ENCODE measurements at places on chromosomes 1 and 21.

- no peak for DNase-seq
Observed at GRCh38 chr1:114771992-114772391, 8.5 kb downstream of the SIKE1 start.

GRCh38 chr1:204802401-204803175 is 68.1 kb upstream of the NFASC start:
- DNase-seq = no peak

- no peak for DNase-seq
Observed at GRCh38 chr1:204929487-204930154, 59.0 kb downstream of the NFASC start.

DNA sequence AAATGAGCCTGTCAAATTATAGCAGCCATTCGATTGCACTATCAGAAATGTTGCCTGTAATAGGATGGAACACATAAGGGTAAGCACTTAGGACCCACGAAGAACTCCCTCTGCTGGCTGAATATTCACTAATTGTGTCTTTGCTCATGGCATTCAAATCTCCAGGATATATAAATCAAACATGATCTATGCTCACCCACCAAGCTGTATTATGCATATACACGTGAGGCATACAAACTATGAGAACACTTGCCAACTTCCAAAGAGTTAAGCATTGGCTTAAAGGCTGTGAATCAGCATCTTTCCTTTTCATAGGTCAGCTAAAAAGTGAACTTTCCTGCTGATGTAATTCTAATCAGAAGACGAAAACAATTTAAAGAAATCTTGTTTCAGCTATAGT is 34.5 kb downstream of the TMPRSS15 start:
- no peak for DNase-seq

GRCh38 chr1:94579876-94580294 is 38.3 kb upstream of the F3 start:
- DNase-seq = no peak

GRCh38 chr1:155305881-155306391 is 2.7 kb upstream of the FDPS start:
- DNase-seq = no peak

DNA sequence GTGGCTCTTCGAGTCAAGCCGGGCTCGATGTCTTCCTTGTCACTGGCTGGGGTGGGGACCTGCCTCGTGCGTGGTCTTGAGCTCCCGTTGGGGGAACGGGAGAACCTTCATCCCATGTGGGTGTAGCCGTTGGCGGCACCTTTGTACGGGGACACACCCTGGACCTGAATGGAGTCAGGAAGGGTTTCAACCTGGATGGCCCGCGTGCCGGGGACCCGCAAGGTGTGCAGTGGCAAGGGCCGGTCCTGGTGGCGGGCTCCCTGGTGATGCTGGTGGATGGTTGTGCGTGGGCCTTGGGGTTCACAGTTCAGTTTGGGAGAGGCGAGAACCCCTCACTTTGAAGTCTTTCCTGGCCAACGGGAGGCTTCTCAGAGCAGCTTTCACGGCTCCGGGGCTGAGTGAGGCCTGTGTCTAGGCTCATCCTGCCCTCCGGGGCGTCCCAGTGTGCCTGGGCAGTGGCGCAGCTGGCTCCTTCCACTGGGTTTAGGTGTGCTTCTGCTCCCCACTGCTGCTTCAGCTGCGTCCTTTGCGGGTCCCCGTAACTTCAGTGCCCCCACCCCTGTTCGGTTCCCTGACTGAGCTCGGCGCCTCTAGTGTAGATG is 11.4 kb downstream of the SKI start:
- no peak for DNase-seq

DNA sequence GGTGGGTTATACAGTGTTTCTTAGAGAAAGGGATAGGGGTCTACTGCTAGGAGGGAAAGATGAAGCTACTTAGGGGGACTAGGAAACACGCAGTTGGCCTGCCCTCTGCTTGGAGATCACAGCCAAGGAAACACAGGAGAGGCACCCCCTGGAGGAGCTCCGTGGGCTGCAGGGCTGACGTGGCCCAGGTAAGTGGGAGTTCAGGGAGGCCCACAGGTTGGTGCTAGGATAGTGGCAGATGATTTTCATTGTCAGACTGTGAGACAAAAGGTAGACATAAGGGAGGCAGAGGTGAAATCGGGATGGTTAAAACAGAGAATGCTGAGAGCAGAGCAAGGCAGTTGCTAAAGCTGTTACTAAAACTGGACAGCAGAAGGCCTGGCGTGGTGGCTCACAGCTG is 463.0 kb downstream of the DSCAM start:
- DNase-seq = no peak

DNA sequence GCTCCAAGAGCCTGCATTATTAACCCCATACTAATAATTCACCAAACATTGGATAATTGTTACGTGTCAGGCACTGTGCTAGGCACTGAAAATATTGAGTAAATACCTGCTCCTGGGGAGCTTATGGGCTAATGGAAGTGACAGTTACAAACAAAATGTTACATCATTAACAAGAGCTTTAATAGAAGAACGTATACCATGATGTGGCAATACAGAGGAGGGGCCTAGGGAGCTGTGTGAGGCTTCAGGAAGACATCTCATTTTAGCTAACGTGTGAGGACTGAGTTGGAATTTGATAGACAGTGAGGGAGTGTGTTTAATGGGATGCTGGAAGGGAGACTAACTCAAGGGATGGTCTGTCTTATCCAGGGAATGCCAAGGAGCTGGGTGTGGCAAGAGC is 16.5 kb upstream of the TSPAN2 start:
- DNase-seq = no peak

DNA sequence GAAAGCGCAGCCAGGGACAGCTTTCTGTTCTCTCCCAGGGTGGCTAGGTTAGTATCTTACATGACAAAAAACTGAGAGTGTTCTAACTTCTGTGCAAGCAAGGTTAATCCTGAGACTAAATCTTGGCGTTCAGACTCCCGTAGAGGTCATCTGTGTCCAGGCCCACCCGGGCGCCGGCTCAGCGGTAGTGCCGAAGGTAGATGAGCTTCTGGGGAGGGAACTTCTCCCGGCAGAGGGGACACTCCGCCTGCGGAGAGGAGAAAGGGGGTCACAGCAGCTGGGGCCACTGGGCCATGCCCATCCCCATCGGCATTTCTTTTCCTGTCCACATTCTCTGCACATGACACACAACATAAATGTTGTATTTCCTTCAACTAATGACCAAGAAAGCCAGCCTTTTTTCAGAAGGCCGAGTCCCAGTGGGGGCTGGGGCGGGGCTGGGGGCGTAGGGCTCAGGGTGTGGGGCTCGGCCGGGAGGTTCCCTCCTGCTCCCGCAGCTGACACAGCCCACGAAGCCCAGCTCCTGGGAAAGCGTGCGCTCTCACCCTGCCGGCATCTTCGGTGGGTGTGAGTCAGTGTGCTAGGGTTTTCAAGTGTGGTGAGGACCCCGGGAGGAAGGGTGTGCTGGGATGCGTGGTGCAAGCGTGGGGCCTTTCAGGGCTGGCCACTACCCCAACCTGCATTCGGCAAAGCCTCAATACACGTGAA is 6.6 kb downstream of the PEX10 start:
- no peak for DNase-seq

GRCh38 chr1:157091186-157091585 is 8.4 kb downstream of the ETV3L start:
- DNase-seq = no peak

- no peak for DNase-seq
Observed at GRCh38 chr1:207300970-207301369, 20.5 kb upstream of the CD55 start.

GRCh38 chr1:224052772-224053171 is 61.1 kb upstream of the FBXO28 start:
- DNase-seq = no peak

DNA sequence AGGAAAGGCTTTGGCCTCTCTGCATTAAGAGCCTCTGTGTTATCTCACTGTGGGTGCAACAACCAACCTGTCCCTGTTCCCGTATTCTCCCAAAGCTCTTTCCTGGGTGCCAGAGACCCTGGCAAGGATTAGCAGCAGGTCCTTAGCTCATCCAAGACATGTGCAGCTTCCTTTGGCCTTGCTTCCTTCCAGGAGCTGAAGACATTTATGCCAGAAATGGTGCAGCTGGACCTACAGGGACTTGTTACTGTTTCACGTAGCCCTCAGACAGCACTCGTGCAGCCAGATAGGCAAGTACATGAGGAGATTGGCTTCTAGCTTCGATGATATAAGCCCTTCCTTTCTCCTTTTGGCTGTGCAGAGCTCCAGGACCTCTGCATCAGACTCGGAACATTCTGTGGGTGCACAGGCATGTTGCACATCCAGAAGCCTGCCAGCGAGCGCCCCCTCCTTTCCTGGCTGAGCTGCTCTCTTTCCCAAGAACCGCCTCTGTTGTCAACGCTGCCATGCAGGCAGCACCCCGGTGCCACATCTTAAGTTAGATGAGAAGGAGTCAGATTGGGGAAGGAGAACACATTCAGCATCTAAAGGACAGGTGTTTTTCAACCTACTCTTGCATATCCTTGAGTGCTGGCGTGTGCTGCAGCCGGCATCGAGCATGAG is 284.5 kb upstream of the PLXNA2 start:
- no peak for DNase-seq

- DNase-seq = no peak
Observed at GRCh38 chr1:229885568-229886495, 181.2 kb upstream of the GALNT2 start.

- no peak for DNase-seq
Observed at GRCh38 chr1:246297279-246298265, 209.5 kb downstream of the SMYD3 start.

DNA sequence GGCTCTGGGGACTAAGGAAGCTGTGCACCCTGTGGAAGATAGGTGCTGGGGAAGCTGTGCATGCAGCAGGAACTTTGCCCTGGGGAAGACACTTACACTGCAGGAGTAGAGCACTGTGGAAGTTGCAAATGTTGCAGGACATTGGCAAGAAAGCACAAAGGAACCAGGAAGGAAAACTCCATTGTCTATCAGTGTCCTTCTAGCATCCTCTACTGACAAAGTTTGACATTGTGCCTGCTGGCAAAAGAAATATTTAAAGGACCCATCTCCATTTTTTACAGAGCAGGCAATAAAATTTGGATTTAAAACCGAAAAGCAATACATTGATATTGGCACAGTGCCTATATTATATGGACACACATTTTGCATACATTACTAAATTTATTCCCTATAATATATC is 394.1 kb downstream of the PBX1 start:
- DNase-seq = no peak

DNA sequence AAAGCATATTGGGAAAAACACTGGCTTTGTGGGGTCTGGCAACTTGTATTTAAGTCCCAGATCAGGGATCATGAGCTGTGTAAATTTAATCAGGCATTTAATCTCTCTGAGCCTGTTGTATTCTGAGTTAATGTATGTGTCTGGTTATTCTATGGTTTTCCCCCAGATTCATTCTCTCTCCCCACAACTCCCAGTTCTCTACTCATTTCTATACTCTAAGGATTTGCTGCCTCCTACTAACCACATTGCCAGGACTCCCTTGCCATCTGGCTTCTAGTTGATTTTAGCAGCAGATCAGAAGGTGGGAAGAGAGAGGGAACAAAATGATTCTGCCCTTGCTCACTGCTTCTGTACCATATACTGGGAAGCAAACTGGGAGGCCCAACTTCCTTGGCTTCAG is 31.4 kb upstream of the S1PR1 start:
- no peak for DNase-seq

GRCh38 chr1:17521946-17522612 is 17.4 kb upstream of the ARHGEF10L start:
- no peak for DNase-seq

DNA sequence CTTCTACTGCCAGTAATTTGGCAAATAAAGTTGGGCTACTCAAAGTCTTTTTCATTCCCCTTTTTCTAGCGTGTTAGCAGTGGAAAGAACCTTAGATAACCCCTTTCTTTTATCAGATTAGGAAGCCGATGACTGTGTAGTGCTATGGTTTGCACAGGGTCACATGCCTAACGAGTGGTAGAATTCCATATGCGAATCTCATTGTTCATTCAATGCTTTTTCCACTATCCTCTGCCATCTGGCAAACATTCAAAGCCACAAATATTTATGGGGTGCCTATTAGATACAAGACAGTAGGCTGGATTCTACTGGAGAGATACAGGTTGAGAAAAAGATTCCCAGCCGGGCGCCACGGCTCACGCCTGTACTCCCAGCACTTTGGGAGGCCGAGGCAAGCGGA is 14.9 kb upstream of the IER5 start:
- DNase-seq = no peak

All from KG1 (cell line).